Colonic mucosa (tissue), 4 donors: ENCODE measurements at places on chromosomes 12 and 14.

GRCh38 chr14:71314717-71315116 lies 407.5 kb downstream of the PCNX1 start:
- no peak for DNase-seq

DNA sequence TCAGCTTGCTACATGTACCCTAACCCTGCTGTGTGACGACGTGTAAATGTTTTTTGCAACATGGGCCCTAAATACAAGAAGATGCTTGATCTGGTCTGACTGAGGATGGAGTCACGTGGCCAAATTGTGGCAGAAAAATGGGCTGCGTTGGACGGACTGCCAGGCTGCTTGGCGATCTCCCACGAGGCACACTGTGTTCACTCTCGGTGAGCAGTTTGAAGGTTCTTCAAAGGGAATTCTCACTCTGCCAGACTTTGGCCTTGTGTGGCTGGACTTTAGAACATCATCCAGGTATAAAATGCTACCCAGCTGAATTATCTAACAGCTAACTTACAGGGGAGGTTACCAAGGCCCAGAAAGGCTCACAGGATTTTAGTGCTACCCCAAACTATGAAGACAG lies 85.1 kb downstream of the KDM2B start:
- DNase-seq = no peak

DNA sequence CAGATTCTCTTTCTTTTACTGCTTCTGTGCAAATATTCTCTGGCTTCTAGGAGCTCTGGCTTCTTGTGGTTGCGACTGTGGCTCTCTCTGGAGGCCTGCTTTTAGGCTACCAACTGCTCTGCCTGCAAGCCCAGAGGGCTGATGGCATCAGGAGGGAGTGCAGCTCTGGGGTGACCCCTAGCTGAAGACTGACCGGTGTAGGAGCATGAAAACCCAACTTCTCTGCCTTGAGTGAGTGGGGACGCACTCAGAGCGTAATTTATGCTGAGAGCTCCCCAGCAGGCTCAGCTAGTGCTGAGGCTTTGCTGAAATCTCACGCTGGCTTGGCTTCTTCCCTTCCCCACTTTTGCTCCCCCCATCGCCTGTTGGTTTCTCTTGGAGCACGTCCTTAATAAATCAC lies 29.9 kb upstream of the RBM19 start:
- DNase-seq = no peak

GRCh38 chr14:104541905-104542465 lies 37.6 kb upstream of the C14orf180 start:
- no peak for DNase-seq

- no peak for DNase-seq
These were observed 214.1 kb upstream of the FLRT2 start for GRCh38 chr14:85315733-85316290.

DNA sequence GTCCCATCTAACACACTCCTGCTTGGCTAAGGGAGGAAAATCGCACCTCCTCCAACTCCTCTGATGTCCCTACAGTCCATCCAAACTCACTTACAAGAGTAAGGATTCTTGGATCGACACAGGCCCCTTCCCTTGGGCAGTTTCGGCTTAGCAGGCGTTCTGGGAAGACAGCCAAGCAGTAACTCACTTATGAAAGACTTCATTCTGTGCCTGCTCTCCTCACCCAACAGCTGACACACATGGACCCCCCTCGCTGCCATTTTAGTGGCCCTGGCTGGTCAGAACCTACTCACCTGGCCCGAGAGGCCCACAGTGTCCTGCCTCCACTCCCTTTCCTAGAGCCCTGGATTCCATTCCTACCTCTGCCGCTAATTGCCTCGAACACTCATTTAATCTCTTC lies 52.3 kb upstream of the BCL2L14 start:
- no peak for DNase-seq

DNA sequence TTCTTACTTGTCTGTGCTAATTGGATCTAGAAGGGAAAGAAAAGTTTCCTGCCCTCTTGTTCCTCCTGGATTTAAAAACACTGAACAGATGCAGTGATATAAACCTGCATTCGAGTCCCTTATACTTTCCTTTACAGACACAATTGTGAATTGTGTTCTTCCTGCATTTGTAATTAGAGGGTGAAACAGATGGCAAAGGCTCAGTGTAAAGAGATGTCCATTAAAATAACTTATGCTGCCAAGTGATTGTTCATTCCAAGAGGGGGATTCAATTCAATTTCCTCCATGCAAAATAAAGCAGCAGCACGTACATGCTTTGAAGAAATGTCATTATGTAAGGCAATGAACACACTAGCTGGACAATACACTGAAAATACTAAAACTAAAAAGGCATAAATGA lies 248.3 kb upstream of the LRIG3 start:
- DNase-seq = no peak

GRCh38 chr12:46210873-46211439 lies 57.9 kb downstream of the SLC38A1 start:
- no peak for DNase-seq

DNA sequence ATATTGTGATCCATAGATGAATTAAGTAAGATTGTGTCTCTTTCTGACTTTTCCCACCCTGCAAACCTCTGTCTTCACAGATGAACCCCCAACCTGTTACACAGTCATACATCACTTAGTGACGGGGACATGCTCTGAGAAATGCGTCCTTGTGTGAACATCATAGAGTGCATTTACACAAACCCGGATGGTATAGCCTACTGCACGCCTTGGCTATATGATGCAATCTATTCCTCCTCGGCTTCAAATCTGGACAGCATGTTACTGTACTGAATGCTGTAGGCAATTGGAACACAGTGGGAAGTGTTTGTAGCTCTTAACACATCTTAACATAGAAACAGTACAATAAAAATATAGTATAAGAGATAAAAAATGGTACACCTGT lies 7.4 kb upstream of the TESPA1 start:
- no peak for DNase-seq

GRCh38 chr14:24804552-24805212 lies 170.7 kb upstream of the GZMB start:
- no peak for DNase-seq

GRCh38 chr12:87439990-87440827 lies 589.0 kb downstream of the C12orf50 start:
- DNase-seq = peak; percentile 76

GRCh38 chr12:113273053-113273725 lies 51.9 kb downstream of the TPCN1 start:
- no peak for DNase-seq

DNA sequence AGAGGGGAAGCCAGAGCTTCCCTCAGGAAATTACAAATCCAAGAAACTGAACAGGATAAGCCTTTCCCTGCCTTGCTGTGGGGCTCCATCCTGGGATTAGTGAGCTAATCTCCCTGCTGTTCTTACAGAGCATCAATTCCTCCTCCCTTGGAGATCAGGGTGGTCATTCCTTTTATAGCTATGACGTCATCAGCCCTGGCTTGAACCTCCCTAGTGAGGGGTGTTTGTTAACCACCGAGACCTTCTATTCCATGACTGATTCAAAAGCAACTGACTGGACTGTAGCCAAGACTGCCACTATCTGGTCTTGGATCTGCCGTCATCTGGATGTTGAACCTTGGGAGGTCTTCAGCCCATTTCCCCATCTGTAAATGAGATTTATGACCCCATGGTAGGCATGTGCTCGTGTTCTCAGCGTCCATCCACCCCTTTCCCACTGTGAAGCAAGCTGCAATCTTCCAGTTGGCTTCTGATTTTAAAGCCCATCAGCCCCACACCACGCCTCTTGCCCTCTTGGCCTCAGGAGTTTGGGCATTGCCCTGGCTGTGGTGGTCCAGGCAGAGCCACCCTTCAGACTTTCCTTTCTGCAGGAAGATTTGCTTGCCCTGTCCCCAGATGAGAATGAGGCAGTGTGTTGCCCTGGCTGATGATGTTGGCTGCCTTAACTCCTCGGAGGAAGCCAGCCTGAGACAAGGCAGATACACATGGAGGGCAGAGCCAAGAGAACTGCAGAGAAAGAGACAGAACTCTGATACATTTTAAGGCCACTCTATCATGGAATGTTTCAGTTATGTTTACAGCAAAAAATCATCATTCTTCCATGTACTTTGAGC lies 59.6 kb upstream of the ACTN1 start:
- DNase-seq = no peak
